ENCODE measurements at places on chromosomes 16 and 17.

GRCh38 chr16:56916571-56917403 is 15.2 kb upstream of the HERPUD1 start:
- no peak for DNase-seq

- DNase-seq: no peak
Observed at GRCh38 chr16:10587622-10588021, 7.2 kb upstream of the EMP2 start.

GRCh38 chr16:88878967-88879787 is 12.7 kb upstream of the PABPN1L start:
- no peak for DNase-seq

DNA sequence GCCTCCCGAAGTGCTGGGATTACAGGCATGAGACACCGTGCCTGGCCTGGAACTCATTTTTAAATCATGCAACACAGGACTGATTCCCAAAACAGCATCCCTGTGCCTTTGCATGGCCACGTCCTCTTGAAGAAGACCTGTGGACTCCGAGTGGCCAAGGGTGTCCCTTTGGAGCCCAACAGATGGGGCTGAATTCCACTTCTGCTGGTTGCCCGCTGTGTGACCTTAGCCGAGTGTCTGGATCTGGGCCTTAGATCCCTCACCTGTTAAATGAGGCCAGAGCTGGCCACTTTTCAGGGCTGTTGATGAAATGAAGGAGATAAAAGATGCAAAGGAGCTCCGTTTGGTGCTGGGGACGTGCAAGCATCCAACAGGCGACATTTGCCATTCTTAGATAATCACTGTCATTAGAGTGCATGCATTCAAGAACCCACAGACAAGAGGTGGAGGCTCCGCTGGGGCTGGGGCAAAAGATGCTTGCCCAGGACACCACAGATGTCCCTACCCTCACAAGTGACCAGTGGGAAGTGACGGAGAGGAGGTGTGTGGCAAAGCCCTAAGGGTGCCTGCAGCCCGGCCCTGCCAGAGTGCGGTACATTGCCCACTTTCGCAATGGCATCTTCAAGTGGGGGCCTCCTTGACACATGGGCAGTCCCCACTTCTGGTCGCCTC is 354.1 kb upstream of the TNRC6C start:
- DNase-seq: no peak

- DNase-seq: no peak
Observed at GRCh38 chr17:1583556-1583955, 21.0 kb upstream of the PITPNA start.

- no peak for DNase-seq
Observed at GRCh38 chr17:16473044-16474011, 18.7 kb downstream of the LRRC75A start.

GRCh38 chr17:77491921-77492445 is 351.2 kb downstream of the SEC14L1 start:
- DNase-seq: no peak

- DNase-seq: no peak
Observed at GRCh38 chr16:57920215-57920879, 50.6 kb downstream of the CNGB1 start.

- no peak for DNase-seq
Observed at GRCh38 chr16:51577621-51578303, 426.7 kb upstream of the SALL1 start.

DNA sequence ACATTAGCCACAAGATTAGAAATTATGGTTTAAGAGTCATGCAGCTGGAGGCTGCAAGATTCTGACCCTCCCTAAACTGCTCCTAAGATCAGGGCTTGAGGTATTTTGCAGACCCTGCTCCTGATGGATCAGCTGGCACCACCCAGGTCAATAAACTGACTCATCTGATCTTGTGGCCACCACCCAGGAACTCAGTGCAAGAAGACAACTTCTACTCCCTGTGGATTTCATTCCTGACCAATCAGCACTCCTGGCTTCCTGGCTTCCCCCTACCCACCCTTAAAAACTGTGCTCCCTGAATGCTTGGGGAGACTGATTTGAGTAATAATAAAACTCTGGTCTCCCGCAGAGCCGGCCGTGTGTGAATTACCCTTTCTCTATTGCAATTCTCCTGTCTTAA is 25.0 kb upstream of the MILR1 start:
- no peak for DNase-seq

GRCh38 chr16:66099306-66099705 is 267.2 kb upstream of the CDH5 start:
- DNase-seq: no peak

DNA sequence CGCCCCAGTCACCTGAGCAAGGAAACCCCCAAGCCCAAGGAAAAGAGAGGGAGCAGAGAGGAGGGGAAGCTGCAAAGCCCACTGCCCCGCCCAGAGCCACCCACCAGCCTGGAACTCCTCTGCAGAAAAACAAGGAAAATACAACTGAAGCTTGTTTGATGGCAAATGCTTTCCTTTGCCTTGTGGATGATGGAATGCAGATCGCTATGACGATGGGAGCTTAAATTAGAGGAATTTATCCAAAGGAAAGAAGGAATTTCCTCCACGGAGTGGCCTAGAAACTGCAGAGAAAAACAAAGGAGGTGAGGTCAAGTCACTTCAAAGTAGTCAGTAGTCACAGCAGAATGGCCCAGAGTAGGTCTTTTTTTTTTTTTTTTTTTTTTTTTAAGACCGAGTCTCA is 31.5 kb upstream of the ASGR2 start:
- no peak for DNase-seq

DNA sequence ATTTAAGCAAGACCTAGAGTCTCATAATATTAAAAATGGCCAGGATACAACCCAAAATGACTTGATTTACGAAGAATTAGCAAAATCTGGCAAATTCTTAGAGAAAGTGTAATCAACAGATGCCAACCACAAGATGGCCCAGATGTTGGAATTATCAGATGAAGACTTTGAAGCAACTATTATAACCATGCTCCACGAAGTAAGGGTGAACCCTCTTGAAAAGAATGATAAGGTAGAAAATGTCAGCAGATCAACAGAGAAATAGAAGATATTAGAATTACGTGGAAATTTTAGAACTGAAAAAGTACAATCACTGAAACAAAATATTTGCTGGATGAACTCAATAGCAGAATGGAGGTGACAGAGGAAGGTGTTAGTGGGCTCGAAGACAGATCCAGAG is 50.1 kb upstream of the CLEC19A start:
- DNase-seq: no peak

DNA sequence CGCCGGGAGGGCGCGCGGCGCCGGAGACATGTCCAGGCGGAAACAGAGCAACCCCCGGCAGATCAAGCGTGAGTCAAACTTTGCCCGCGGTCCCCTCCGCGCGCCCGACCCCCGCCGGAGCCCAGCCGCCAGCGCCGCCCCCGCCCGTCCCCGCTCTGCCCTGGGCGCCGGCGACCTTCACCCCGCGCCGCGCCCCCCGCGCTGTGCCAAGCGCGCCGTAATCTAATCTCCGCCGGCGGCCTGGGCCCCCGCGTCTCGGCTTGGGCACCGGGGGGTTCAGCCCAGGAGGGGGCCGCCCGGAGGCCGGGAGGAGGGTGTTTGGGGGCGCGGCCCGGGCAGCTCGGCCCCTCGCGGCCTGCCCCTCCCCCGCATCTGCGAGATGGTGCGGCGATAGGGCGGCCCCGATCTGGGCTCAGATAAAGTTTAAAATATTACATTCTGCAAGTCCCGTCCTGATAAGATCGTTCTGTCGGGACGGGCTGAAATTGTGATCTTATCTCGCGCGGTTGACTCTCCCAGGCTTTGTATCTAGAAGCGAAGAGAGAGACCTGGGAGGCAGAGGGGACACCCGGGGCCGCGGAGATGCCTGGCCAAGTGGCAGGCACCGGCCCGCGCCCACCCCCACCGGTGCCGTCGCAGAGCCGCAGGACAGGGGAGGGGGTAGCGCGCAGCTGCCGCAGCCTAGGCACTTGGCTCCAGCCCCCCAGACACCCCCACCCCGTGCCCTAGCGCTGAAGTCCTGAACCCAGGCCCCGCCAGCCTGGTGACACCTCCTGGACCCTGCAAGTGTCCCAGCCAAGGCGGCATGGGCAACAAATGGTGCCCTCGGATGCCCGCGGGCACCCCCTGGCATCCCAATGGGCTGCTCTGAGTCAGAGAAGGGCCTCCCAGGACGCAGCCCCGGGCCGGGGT is 787 bp downstream of the ZFPM1 start:
- DNase-seq: no peak

GRCh38 chr17:68036304-68037147 is 991 bp downstream of the KPNA2 start:
- no peak for DNase-seq

GRCh38 chr17:60664022-60664421 is 13.6 kb upstream of the BCAS3 start:
- DNase-seq: no peak

- no peak for DNase-seq
Observed at GRCh38 chr16:83682868-83683235, 124.9 kb upstream of the HSBP1 start.

GRCh38 chr16:28913946-28914724 is 10.9 kb downstream of the RABEP2 start:
- no peak for DNase-seq

GRCh38 chr17:57622683-57623433 is 122.2 kb downstream of the CCDC182 start:
- no peak for DNase-seq

- no peak for DNase-seq
Observed at GRCh38 chr17:56982312-56982711, 4.4 kb downstream of the SCPEP1 start.

GRCh38 chr17:11797803-11798202 is 199.5 kb downstream of the ZNF18 start:
- DNase-seq: no peak

DNA sequence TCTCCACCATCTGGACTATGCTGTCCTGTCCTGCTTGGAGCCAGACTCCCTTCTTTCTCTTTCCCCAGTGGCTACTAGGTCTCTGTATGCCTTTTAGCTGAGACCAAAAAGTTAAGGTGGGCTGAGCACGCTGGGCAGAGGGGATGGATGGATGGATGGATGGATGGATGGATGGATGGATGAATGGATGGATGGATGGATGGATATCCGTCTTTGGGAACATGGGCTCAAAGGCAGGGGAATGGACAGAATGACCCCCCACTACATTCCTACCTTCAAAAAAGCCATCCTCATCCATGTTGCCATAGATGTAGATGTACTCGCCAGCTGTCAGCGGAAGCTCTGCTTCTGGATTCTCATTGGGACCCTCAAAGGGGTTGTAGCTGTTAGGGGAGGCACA is 12.8 kb downstream of the TSPOAP1 start:
- DNase-seq: no peak

DNA sequence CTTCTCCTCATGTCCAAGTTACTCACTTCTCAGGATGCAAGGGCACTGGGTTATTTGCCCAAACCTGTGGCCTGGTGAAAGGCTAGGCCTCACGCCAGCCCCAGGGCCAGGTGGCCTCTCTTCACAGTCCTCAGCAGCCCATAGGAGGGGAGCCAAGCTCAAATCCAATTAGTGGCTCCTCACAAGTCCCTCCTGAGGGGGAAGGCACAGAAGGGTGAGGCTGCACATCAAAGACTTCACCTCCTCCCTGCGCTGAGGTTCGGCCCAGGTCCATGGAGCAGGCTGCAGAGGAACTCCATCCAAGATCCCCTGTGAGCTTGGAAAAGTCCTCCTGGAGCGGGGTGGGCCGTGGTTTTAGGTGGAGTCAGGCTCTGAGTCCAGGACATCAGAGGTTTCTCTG is 320.0 kb downstream of the FOXL1 start:
- no peak for DNase-seq

- no peak for DNase-seq
Observed at GRCh38 chr17:31309556-31309955, 4.3 kb downstream of the EVI2B start.

- no peak for DNase-seq
Observed at GRCh38 chr16:57089406-57089805, 3.0 kb upstream of the CPNE2 start.

DNA sequence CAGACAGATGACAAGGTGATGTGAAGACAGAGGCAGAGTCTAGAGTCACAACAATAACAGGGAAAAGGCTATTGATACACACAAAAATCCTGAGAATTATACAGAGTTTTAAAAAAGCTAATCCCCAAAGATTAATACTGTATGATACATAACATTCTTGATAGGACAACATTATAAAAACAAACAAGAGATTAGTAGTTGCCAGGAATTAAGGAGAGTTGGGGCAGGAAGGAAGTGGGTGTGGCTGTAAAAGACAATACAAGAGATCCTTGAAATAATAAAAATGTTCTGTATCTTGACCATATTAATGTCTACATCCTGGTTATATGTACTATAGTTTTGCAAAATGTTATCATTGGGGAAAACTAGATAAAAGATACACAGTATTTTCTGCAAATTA is 309.5 kb upstream of the PMFBP1 start:
- DNase-seq: no peak

DNA sequence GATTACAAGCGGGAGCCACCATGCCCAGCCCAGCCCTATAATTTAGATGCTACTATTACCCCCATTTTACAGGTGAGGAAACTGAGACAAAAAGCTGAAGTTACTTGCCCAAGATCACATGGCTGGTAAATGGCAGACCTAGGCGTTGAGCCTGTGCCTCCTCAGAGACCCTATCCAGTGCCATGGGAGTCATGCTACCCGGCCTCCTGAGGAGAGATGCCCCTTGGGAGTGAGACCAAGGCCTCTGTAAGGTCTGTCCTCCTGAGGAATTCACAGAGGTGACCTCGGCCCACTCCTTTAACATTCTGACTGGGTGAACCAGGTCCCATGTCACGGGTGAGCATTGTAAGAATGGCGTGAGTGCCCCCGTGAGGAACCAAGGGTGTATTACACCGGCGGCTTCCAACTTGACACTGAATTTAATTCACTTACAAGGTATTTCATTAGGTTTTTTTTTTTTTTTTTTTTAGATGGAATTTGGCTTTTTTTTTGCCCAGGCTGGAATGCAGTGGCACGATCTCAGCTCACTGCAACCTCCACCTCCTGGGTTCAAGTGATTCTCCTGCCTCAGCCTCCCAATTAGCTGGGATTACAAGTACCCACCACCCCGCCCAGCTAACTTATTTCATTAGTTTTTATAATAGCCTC is 95.7 kb downstream of the ABCC6 start:
- DNase-seq: peak; percentile 25

GRCh38 chr16:78257376-78257728 is 157.9 kb downstream of the WWOX start:
- DNase-seq: no peak

GRCh38 chr16:89168381-89169189 is 3.0 kb upstream of the CDH15 start:
- DNase-seq: no peak
